ENCODE measurements at places on chromosomes 1 and 21. TPM values are rescaled to one million over a fixed set of nuclear protein-coding genes. Genes with fewer than 3 reads are reported as not detected.

LCA5L gene
- 1.1 TPM for polyA plus RNA-seq

CFHR3 gene
- polyA plus RNA-seq: not detected

OR2L13 gene
- polyA plus RNA-seq: not detected

DNA sequence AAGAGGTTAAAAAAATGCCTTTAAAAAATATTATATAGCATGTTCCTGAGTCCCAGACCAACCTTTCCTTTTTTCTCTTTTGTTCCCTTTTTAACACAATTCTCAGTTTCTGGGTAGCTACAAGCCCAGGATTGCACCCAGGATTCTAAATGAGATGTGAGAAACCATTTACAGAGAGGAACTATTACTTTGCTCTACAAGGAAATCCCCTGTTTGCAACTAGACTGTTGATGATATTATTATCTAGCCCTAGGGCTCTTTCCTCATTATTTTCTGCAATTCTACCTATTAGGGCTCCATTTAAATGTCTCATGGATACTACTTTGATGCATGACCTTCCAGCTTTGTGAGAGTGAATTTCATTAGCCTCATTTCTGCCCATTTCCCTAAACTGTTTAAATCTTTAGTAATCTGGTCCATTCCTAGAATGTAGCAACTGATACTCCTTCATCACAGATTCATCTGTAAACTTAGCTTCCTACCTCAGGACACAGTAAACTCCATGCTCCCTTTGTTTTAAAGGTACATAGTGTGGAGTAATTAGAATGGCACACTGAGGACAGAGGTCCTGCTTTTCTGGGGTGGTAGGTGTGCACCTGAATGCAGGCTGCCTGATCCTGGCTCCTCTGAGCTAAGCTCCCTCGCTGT, 7.1 kb upstream of the KIF14 start:
- DNase-seq: no peak

DNA sequence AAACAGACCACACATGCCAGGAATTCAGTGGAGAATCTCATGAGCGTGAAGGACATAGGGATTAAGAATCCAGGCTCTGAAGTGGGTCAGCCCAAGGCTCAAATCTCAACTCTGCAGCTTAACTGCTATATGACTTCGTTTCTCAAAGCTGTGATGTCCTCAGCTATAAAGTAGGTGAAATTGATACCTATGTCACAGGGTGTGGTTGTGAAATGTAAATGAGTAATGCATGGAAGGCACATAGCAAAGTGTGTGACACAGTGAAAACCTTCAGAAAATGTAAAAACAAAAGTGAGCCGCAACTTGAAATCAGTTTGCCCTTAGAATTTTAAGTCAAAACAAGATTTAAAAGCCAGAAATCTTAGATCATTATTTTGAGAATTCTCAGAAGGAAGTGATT, 145.7 kb upstream of the PRMT6 start:
- no peak for DNase-seq

DNA sequence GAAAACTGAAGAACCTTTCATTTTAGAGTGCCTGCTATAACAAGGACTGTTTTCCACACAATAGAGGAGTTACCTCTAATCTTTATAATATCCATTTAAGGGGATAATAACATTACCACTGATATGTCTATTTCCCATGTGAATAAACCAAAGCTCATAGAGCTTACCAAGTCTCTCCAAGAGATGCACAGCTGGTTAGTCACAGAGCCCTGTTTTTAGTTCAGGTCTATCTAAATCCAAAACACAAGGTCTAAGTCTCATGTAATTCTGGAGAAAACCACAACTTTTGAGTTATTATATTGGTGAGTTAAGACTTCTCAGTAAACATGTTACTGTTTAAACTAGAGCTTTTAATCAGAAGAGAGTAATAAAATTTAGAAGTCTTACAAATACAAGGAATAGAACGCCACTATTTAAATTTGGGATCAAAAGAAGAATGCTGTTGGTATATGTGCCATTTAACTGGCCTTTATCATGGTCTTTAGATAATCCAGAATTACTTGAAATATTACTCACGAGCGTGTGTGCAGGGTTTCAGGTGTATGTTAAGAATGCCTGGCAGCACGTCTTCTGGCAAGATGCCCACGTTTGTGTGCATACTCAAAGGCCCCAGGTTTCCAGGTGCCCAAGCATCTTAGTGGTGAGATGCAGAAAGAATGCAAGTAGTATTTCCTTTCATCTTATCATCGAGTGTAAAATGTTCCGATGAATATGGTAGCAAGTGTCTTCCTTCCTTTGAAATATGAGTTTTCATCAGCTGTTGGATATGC, 190.6 kb downstream of the FMN2 start:
- DNase-seq: no peak

All from AG04450 (cell line).